ENCODE measurements at places on chromosomes 4 and X.

GRCh38 chr4:53479736-53480525 lies 102.5 kb downstream of the FIP1L1 start:
- no peak for DNase-seq

- no peak for DNase-seq
These were observed 16.8 kb downstream of the RBPJ start for GRCh38 chr4:26337612-26338011.

DNA sequence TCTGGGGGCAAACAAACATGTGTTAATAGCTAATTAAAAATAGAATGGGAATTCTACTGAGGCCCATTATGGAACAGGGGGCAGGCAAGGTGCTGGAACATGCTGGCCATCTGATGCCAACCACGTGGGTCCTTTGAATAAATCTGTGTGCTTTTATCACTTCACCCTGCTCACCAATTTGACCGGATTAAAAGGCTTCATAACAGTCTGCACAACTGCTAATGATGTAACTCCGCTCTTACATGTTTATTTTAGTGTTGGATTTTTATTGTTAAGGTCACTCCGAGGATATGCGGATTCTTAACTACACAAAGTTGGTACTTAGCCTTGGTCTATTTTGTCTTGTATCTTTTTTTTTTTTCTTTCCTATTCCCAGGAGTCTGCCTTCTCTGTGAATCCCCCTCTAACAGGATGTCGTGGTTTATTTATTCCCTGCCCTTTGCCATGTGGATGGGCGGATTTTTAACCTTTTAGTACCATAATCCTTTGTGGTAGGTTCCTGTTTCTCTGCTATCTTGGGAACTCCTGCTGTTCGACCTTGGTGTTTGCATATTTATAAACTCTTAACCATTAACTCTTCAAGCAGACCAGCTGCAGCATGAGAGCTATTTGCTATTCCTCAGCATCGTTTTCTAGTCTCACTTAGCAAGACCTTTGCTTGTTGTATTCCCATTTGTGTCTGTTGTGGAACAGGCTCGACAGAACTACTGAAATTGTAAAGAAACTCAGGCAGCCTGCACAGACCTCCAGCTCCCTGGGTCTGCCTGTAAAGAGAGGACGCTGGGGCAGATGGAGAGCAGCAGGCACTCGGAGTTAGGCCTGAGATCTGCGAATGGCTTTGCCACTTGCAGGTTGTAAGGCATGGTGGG lies 38.0 kb downstream of the TRIM2 start:
- DNase-seq = no peak

- DNase-seq = no peak
These were observed 2.8 kb upstream of the BEX3 start for GRCh38 chrX:103373581-103373980.

DNA sequence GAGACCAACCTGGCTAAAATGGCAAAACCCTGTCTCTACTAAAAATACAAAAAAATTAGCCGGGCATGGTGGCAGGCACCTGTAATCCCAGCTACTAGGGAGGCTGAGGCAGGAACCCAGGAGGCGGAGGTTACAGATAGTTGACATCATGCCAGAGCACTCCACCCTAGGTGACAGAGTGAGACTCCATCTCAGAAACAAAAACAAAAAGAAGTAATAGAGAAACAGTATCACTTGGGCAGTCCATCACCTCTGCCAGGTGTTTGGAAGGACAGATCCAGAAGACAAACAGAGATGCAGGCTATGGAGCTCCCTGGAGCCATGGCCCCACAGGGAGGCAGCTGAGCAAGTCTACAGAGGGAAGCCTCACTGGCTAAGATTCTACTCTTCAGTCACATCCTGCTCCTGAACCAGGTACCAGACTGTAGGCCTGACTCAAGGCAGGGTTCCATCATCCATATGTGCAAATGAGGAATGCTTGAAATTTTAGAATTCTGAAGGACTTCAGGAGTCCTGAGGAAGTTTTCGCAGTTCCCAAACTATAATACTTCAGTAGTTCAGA lies 81.4 kb upstream of the CPEB2 start:
- DNase-seq = no peak

- DNase-seq = no peak
These were observed 1021.9 kb downstream of the FAM133A start for GRCh38 chrX:94695910-94696309.

- DNase-seq = no peak
These were observed 34.4 kb downstream of the NFKB1 start for GRCh38 chr4:102535398-102536082.

GRCh38 chr4:168487282-168488035 lies 7.2 kb upstream of the DDX60L start:
- DNase-seq = no peak

- no peak for DNase-seq
These were observed 3.6 kb downstream of the ARHGAP24 start for GRCh38 chr4:85478576-85478975.

GRCh38 chrX:154369449-154370299 lies 4.8 kb downstream of the FLNA start:
- peak; percentile 84 for DNase-seq

GRCh38 chr4:24278693-24279092 lies 305.7 kb downstream of the DHX15 start:
- DNase-seq = no peak

DNA sequence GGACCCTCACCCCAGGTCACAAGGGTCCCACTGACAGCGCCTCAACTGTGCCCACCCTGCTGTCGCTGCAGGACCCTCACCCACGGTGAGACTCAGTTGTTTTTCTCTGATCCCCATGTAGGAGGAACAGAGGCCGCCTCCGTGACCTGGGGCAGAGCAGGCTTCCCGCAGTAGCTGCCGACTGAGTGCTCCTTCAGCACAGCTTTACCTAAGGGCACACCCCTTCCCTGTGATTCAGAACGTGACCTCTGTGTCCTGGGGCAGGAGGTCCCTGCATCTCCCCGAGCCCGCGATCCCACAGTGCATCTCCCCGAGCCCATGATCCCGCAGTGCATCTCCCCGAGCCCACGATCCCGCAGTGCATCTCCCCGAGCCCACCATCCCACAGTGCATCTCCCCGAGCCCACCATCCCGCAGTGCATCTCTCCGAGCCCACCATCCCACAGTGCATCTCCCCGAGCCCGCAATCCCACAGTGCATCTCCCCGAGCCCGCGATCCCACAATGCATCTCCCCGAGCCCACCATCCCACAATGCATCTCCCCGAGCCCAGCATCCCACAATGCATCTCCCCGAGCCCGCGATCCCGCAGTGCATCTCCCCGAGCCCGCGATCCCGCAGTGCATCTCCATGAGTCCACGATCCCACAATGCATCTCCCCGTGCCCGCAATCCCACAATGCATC lies 23.6 kb downstream of the PPP2R3B start:
- no peak for DNase-seq

DNA sequence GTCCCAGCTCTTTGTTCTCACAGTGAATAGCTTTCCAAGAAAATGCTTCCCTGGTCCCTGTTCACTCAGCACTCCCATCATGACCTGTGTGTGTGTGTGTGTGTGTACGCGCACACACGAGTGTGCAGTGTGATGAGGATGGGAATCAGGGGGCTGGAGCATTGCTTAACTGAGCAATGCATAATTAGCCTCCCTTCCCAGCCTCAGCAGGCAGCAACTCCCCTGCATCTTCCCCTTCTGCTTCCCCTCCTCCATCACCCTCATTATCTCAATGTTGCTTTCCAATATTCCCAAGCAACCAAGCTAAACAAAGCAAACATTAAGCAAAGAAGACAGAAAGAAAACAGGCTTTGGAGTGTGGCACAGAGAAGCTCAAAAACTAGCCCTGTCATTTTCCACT lies 137.0 kb downstream of the RBM47 start:
- DNase-seq = no peak

GRCh38 chr4:128358913-128359279 lies 71.3 kb upstream of the PGRMC2 start:
- DNase-seq = no peak

DNA sequence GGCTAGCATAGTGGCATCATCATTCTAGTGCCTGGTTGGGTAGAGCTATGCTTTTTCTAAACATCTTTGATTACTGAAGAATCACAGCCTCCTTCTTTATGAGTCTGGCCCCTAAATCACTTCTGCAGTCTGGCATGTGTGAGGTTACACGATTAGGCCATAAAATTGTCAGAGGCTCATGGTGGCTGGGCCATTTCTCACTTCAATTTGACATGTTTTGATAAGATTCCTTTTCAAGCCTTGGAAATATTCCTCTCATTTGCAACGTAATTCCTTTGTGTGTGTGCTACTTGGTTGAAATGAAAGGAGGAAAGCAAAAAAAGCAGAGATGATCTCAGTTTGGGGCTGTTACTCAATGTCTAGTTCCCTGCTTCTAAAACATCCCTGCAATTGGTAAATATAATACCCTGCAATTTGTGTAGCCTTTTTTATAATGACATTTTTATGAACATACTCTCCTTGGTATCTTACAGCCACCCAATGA lies 6.2 kb downstream of the CCKAR start:
- DNase-seq = no peak

DNA sequence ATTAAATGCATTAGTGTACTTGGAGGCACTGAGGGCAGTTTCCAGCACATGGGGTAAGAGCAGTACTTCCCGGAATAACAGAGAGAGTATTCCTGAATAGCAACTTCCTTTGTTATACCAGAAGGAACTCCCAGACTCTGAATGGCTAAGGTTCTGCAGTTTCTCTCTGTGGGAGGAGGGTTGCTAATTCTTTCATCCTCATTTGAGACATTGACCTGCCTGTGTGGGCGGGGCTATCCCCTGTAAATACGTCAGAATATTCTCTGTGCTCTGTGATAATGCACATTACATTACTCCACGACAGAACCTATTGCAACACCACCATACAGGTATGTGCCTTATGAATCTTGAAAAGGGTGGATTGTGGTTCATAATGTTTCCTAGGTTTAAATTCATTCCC lies 52.7 kb downstream of the SPINK2 start:
- no peak for DNase-seq

- no peak for DNase-seq
These were observed 602 bp downstream of the PRKX start for GRCh38 chrX:3712870-3713224.

DNA sequence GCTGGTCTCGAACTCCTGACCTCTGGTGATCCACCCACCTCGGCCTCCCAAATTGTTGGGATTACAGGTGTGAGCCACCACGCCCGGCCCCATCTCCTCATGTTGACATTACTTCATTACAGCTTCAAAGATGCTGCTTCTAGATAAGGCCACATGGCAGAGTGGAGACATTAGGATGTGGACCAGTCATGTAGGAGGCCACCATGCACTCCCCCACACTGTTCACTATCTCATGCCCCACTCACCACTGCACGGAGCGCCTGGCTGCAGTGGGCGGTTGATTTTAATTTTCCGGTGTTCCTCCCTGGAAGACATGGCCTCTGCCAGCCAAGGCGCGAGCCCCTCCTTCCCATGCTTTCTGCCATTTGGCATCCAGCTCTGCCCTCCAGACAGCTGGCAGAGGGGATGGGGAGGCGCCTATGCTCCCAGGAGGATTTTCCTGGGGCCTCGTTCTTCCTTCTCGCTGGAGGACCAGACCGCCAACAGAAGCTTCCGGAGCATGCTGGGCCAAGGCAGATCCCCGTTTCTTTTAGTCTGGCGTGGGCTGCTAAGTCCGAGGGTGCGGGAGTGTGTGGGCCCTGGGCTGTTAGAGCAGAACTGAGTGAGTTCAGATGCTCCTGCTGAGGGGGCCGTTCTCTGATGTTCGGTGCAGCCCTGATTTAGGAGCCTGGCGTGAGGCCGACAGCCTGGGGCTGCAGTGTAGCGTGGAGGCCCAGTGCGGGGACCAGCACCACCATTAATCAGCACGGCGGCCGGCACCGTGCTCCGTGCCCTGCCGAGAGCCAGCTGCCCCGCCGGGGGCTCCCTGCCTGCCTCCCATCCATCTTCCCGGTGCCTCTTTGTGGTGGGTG lies 93.1 kb downstream of the SORCS2 start:
- DNase-seq = no peak

DNA sequence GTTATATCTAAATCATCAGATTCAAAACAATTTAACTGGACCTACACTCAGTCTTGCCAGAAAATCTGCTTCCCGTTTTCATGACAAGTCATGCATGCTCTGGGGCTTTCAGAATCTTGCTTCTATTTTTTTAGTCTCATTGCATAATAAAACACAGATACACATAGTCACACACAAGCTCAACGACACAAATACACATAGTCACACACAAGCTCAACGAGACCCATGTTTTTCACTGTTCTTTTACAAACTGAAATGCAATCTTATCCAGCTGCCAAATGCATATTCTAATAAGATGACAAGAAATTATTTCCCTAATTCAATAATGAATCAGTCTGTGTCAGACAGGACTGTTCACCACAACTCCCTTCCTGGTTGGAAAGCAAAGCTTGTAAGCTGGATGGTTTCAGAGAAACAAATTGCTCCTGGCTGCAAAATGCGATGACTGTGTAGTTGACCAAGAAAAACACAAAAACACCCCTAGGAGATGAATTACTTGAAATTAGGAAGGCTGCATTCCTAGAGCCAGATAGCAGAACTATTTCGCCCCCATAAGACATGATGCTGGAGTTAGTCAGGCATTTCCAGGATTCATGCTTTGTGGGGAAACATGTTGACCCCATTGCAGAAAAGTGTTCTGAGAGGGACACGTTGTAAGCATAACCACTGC lies 208.7 kb downstream of the CHIC2 start:
- no peak for DNase-seq

DNA sequence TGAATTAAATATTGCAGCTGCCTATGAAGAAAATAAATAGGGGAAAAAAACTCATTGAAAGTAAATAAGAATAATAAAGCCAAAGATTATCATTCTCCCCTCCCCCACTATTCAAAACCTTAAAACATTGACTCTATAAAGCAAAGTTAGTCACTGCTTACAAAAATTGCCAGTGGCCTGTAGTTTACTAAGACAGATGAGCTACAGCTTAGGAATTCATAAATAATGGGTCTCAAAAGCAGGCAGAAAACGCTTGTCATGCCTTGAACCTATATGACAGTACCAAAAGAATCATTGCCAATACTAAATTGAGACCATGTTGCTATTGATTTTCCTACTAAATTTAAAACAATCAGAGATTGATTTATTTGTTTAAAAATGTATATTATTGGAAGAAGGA lies 78.9 kb downstream of the SLC10A7 start:
- DNase-seq = no peak

DNA sequence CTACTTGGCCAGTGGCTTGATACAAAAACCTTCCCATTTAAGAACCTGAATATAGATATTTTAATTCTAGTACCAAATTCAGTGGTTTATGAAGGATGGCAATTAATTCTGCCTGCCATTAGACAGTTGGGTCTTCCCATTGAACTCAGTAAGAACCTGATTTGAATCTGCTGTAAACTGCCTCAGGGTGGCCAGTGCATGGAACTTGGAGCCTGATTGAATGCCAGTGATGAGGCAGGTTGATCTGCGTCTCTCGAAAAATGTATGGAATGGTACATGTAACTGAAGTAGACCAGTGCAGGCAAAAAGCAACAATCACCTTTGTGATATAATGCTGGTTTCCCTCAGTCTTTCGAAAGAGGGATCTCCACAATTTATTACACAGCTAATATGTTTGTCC lies 421.4 kb downstream of the TMA16 start:
- no peak for DNase-seq

- no peak for DNase-seq
These were observed 464.9 kb downstream of the SMARCA1 start for GRCh38 chrX:129058405-129058804.

GRCh38 chrX:43595931-43596330 lies 60.2 kb upstream of the MAOA start:
- DNase-seq = no peak

- no peak for DNase-seq
These were observed 5.8 kb upstream of the UXT start for GRCh38 chrX:47664737-47665136.

GRCh38 chr4:40669504-40669903 lies 39.8 kb upstream of the RBM47 start:
- no peak for DNase-seq

GRCh38 chr4:149574971-149575370 lies 240.7 kb downstream of the IQCM start:
- no peak for DNase-seq
